ENCODE measurements at places on chromosomes 3 and 15.

GRCh38 chr3:50278880-50279224, at the start of gene LSMEM2:
LSMEM2 (plus strand) TSS chr3:50279087; CDS start chr3:50279114, 27 bp downstream.
- no peak for DNase-seq

GRCh38 chr3:185561374-185561943, 9.1 kb upstream of the LIPH start:
- DNase-seq, result no peak

DNA sequence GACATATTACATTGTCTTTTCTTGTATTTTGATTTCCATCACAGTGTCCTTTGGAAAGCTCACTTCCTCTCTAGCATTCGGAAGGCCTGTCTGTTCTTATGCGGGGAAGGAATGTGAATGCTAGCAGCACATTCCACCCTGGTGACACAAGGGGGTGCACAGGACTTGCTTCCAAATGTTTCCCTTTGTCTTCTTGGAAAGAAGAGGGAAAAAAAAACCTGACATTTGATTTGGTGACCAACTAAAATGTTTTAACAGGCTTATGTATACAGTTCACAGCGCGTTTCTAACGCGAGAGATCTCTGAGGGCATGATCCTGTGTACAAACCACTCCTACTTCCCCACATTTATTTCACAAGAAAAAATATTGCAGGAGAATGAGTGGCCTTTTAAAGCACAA, 107.6 kb upstream of the FXR1 start:
- DNase-seq, result peak; percentile 1

- no peak for DNase-seq
Observed at GRCh38 chr3:43086460-43087165, 19.3 kb downstream of the POMGNT2 start.

DNA sequence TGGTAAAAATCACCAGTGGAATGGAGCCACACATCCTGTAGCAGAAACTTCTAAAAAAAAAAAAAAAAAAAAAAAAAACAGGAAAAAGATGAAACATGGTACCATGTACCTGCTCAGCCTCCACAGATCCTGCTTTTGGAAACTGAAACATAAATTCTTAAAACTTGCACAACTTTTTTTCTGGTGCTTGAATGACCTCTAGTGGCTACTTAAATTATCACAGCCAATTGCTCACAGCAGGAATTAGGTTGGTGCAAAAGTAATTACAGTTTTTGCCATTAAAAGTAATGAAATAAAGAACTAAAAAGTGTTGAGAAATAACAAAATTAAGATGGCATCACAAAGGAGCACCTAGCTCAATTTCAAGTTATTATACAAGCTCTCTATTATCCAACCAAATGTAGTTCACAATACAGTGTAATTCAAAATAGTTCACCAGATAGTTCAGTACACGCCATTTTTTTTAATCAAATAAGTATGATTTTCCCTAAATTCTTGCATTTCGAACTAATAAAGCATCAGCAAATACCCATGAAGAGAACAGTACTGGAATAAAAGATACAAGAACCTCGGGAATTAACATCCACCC, 80.6 kb downstream of the ULK4 start:
- DNase-seq, result peak; percentile 27

DNA sequence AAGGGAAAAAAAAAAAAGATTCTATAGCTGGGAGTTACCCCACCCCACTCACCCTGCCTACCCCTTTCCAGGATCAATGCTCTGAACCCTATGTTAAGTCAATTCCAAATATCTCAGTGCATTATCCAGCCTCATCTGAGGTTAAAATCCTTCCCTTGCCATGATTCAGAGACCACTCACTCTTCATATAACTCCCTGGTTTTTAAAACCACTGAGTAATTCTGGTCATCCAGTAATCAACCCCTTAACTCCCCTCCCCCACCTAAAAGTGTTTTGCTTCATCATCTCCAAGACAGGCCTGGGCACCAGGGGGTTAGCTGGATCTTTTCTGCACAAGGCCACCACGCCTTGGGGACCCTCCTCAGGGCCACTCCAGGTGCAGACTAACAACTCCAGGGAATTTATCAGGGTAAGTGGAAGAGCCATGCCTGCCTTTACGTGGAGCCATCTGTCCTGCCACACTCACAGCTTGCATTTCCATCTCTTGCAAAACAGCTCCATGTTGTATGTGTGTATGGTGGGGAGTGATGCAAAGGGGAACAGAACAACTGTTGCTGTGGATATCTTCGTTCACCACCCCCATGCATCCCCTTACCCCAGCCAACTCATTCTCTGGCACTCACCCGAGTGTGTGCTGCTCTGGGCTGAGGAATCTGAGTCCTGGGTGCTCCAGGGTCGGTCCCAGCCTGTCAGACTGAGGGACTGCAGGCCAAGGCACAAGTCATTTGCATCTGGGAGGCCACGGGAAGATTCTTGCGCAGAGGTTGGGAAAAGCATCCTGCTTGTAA, 30.7 kb upstream of the RPS17 start:
- no peak for DNase-seq

GRCh38 chr3:64856977-64857516, 169.2 kb upstream of the ADAMTS9 start:
- no peak for DNase-seq

- no peak for DNase-seq
Observed at GRCh38 chr3:52534281-52535183, 875 bp upstream of the NT5DC2 start.

DNA sequence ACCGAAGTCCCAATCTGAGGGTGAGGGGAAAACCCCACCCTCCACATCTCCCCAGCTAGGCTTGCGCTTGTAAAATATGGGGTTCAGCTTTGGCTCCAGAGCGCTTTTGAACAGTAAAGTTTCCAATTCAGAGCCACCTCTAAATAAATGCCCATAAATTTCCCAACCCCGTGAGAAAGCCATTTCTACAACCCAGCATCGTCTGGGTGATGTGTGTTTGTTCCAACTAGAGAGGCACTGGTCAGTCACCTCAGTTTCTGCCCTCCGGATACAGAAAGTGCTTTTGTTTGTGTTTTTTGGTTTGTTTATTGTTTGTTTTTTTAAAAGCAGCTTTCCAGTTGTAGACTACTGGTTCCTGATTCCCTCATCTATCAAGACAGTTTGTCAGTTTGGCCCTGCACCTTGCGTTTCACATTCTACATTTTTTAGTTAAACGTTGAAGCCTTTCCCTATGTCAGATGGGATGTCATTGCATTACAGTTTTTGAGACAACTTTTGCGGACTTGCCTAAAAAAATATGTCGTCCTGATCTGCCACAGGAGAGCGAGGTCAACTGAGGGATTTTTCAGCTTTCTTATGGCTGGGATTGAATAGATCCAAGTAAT, 15.0 kb upstream of the SOX2 start:
- no peak for DNase-seq

GRCh38 chr15:50128266-50128665, 9.2 kb upstream of the ATP8B4 start:
- no peak for DNase-seq

GRCh38 chr3:153976891-153977554, 144.2 kb upstream of the ARHGEF26 start:
- DNase-seq, result peak; percentile 16

DNA sequence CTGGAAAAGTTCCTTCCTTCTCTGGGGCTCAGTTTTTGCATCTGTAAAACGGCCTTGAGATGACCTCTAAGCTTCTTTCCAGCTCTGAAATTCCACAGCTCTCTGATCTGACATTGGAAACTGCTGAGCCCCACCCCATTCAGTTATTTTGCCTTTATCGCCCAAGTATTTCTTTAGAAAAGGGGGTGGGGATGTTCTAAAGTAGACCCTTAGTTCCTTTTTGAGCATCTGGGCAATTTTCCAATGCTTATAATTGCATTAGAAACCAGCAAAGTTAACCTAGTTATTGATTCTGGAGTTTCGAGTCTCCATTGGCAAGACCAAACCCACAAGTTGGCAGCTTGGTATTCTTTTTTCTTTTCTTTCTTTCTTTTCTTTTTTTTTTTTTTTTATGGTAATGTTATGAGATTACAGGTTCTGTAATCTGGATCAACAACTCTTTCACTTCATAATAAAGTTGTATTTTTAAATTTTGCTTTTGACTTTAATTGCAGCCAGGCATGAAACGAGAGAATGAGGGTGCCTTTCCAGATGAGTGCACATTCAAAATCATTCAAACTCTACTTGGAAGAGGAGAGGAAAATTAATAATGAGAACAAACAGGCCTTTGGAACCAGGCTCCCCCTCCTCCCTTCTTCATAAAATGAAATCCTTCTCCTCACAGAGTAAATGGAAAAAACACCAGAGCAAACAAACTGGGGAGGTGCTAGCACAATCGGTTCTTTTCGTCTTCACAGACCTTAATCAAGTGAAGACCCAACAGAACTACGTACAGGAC, 76.8 kb upstream of the LRIG1 start:
- DNase-seq, result no peak

- no peak for DNase-seq
Observed at GRCh38 chr3:197345390-197345789, 47.0 kb upstream of the DLG1 start.

GRCh38 chr15:87582169-87582568, 674.4 kb downstream of the NTRK3 start:
- DNase-seq, result no peak

GRCh38 chr15:51837792-51838251, 8.4 kb downstream of the TMOD3 start:
- DNase-seq, result no peak

DNA sequence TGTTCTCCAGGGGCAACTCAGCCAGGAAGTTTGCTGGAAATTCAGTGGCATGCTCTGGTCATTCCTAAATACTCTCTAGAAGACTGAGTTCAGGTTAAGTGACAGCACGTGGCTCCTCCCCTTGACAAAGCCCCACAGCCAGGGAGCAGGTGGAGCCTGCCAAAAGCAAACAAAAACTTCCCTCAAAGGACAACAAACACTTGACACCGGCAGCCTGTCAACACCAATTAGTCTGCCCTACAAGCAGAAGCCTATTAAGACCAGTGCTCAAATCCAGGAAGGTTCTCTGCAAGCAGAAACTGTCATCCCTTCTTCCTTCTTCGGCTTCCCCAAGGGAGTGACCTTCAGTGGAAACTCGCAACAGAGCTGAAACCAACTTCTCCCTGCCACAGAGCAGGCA, 5.0 kb downstream of the MEX3B start:
- DNase-seq, result no peak

DNA sequence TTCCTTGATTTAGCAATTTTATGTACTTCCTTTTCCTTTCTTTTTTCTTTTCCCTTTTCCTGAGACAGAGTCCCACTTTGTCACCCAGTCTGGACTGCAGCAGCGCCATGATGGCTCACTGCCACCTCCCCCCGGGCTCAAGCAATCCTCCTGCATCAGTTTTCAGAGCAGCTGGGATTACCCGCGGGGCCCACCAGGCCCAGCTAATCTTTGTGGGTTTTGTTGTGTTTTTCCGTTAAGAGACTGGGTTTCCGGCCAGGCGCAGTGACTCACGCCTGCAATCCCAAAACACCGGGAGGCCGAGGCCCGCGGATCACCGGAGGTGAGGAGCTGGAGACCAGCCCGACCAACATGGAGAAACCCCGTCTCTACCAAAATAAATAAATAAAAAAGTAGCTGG, 17.7 kb downstream of the GOLGA8S start:
- no peak for DNase-seq

DNA sequence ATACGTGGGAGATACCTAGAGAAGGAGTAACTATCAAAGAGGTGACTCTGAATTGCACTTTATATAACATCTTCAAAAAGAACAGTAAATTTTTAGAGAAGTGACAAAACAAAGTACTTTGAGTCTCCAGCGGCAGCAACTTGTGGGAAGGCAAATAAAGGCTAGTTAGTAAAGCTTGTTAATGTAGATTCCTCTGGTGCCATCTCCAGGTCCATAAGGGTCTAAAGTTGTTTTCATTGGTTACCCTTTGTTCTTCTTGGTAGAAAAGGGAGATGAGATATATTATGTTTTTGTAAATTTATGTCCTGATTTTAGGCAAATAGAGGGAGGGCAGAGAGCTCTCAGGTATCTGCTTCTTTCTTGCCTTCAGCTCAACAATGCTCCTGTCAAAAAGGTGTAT, 161.6 kb downstream of the MYRIP start:
- no peak for DNase-seq

- DNase-seq, result no peak
Observed at GRCh38 chr3:173770796-173771573, 373.4 kb downstream of the NLGN1 start.

DNA sequence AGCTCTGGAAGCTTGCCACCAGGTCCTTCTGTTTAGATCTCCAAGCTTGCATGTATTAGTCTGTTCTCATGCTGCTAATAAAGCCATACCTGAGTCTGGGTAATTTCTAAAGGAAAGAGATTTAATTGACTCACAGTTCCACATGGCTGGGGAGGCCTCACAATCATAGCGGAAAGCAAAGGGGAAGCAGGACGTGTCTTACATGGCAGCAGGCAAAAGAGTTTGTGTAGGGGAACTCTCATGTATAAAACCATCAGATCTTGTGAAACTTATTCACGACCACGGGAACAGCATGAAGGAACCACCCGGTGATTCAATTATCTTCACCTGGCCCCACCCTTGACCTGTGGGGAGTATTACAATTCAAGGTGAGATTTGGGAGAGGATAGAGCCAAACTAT, 147.0 kb upstream of the PROK2 start:
- DNase-seq, result no peak

- DNase-seq, result no peak
Observed at GRCh38 chr15:75947092-75947491, 43.4 kb downstream of the FBXO22 start.

GRCh38 chr15:76863123-76863522, 42.0 kb downstream of the SCAPER start:
- no peak for DNase-seq

DNA sequence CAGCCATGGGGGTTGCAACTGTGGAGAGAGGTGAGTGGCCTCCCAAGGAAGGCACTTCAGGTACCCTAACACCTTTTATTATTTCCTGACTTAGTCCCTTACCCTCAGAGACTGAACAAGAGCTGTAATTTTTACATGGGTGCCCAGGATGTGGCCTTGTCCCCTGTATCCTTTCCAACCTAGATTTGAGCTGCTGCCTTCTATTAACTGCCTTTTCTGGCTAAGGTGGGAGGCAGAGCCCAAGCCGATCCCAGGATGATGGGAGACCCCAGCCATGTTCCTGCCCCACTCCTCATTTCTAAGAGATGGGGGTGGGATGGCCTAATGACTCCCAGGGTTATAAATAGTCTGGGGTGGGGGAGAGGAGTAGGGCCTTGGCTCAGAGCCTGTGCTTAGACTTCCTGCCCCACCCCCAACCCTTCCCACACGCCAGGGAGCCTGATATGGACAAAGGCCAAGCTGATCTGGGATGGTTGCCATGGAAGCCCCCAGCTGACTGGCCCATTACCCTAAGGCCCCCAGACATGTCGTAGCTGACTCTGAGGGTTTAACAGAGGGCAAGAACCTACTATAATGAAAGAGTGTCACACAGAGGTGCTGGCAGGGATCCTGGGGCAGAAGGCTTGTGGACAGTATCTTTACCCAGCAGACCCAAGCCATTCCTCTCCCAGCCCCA, 1.9 kb downstream of the KLHDC8B start:
- DNase-seq, result peak; percentile 45

- no peak for DNase-seq
Observed at GRCh38 chr3:167972502-167972901, 123.2 kb downstream of the GOLIM4 start.

DNA sequence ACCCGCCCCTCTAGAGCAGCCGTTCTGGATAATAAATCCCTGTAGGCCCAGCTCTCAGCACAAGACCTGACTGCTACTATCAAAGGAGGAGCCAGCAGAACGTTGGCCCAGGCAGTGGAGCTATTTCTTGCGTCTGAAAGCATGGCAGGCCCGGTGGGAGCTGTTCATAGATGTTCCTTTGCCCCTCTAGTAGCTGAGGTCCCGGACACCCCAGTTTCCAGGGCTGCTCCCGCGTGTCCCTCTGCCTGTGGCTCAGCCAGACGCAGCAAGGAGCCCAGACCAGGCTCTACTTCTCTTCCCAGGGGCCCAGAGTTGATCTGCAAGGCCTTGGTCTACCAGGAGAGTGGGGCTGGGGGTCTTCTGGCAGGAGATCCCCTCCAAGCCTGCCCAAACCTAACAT, 76.1 kb downstream of the FAM174B start:
- DNase-seq, result no peak

GRCh38 chr3:156834962-156835535, 8.9 kb downstream of the LEKR1 start:
- DNase-seq, result no peak
